B cell (primary cell): ENCODE measurements at places on chromosomes 2 and 18.

- DNase-seq, result no peak
Measured at GRCh38 chr2:126838716-126838985, 60.0 kb upstream of the TEX51 start.

GRCh38 chr2:181158427-181158826 lies 178.0 kb downstream of the UBE2E3 start:
- DNase-seq, result no peak

DNA sequence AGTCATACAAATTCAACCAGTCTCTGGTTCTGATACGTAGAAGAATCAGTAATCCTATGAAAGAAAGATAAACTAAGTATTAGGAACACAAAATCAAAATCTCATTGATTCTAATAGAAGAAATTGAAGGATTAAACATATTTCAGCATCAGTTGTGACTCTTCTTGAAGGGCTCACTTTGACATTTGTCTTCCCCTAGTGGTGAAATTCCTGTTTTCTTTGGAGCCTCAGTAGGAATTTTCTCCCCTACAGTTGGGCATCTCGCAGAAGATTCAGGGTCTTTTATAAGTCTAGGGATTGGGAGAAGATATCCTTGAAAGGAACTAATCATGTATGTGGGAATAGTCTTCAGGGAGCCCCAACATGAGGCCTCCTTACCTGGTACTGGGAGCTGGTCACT lies 2.8 kb upstream of the CRYGB start:
- DNase-seq, result no peak

DNA sequence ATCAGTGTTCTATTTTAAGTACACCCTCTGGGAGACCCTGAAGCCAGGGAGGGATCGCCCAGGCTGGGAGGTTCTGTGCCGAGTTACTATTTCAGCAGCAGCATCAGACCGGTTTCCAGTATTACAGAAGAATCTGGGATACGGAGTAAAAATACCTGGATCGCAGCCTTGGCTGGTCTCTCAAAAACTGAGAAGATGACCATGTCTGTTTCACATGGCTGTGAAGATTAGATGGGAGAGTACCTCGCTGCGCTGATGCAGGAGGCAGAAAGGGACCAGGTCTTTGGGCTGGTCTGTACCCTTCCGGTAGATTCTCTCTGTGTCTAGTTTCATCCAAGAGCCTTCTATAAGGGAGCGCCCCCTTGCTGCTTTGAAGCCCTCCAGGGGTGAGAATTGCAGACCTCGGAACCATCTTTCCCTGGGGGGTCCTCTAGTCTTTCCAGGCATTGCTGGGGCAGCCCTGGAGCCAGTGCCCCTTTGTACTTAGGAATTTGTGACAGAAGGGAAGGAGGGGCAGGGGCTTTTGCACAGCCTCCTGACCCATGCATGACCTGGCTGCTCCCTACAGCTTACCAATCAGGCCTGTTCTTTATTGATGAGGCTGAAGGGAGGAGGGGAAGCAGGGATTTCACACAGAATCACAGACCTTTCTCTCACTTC lies 56.3 kb upstream of the MAPRE3 start:
- DNase-seq, result no peak
